ENCODE measurements at places on chromosomes 16 and 17.

- DNase-seq: no peak
These were observed 12.8 kb downstream of the SLC7A6OS start for GRCh38 chr16:68297908-68298307.

DNA sequence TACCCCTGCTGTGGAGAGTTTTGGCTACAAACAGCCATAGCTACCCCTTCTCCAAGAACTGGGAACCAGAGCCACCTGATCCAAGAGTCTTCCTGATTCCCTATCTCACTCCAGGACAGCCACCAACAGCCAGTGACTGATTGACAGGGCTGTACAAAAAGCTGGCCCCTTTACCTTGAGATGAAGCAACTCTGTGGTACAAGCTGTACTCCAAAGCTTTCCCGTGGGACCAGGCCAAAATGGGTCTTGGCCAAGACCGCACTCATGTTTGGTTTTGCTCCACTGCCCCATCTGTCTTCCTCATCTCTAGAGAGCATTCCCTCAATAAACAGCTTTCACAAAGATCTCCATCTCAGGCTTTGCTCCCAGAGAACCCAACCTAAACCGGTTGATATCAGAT is 43.6 kb downstream of the RNF157 start:
- no peak for DNase-seq

- no peak for DNase-seq
These were observed 84.1 kb downstream of the RAB11FIP4 start for GRCh38 chr17:31475378-31476162.

GRCh38 chr17:50550661-50551432 is 3.9 kb downstream of the SPATA20 start:
- no peak for DNase-seq

DNA sequence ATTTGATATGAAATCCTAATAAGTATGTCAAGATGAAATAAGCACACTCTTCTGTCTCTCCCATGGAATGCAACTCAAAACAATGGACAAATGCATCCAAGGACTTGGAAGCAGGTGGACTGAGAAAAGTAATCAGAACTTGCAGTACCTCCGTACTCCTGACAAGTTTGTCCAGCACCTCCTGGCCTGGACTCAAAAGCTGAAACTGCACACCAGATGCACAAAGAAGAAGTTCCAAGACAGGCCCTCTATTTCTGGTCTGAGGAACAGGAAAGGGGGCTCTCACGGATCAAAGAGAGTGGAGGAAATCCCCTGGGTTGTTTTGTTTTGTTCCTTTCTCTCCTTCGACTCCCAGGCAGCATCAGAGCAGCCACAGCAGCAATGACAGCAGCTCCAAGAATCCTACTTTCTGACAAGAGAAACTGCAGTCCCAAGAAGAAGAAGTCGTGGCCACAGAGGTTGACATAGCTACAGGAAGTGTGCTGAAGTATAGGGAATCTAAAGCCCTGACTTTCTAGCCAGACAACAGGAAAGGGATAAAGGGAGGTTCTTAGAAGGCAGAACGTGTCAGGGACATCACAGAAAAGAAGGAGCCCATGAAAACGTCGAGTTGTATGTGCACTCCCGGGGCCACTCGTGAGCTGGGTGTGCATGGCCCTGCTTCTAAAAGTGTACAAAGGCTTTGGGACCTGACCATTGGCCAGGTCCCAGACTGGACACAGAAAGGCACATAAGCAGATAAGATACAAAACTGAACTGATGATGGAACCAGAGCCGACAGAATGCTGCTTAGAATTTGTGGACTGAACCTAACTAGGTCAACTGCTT is 29.3 kb downstream of the AKAP10 start:
- DNase-seq: no peak

- DNase-seq: peak; percentile 76
These were observed 2.3 kb downstream of the LIMD2 start for GRCh38 chr17:63697341-63698286.

DNA sequence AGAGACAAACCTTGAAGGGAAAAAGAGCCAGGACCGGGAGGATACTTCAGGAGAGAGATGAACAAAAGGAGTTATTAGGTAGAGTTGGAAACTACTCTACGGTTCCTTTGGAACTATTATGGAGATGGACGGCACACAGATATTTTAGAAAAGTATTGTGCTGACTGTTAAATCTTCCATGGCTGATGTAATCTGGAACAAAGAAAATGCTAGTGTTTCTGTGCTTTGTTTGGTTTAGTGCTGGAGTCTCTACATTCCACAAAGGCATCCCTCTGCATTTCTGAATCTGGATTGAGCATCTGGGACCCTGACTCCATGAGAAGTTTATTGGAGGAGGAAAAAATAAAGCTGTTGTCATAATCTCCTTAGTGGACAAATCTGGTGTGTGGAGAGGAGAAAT is 57.2 kb downstream of the RPGRIP1L start:
- DNase-seq: no peak

DNA sequence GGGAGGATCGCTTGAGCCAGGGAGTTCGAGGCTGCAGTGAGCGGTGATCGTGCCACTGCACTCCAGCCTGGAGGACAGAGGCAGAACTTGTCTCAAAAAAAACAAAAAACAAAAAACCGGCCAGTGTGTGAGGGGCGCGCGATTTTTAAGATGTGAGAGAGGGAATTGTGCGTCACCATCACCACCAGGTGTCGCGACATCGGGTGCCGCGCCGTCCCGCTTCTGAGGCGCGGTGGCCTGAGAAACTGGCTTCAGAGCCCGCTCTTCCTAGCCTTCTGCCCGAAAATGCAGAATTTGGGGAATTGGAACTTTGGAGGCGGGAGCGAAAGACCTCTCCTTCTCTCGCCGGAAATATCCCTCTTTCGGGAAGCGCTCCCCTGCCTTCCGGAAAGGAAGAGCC is 524.8 kb downstream of the KCNJ18 start:
- no peak for DNase-seq

DNA sequence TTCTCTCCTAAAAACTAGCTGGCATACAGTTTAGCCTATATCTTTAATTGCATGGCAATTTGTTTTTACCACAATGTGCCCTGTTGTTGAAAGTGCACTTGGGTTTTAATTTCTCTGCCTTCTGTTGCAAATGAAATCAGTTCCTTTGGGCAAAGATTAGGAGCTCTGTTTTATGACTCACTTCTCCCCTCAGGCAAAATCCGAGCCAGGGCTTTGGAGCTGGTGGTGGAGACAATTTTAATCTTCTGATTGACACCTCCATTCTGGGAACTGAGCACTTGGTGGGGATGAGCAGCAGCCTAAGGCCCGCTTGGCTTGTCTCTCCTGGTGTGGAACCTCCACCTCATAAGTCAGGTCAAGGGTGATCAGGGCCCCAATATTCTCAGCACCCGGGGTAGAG is 13.3 kb upstream of the MYH8 start:
- DNase-seq: no peak

DNA sequence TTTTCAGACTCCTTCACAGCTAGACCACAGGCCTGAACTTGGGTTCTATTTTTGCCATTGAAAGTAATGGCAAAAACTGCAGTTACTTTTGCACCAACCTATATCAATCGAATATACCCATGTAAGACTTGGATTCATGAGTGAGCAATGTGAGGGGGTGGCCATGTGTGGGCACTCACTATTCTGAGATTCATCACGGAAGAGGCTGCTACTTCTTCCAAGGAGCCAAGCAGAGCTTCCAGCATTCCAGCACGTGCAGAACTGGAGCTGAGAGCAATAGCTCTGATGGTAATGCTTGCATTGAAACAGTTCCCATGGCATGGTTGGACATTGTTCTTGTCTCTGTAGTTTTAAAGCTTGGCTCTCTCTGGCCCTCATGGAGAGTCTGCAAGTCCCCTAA is 327.6 kb downstream of the CA10 start:
- no peak for DNase-seq

- no peak for DNase-seq
These were observed 8.1 kb downstream of the METTL16 start for GRCh38 chr17:2503627-2504026.

DNA sequence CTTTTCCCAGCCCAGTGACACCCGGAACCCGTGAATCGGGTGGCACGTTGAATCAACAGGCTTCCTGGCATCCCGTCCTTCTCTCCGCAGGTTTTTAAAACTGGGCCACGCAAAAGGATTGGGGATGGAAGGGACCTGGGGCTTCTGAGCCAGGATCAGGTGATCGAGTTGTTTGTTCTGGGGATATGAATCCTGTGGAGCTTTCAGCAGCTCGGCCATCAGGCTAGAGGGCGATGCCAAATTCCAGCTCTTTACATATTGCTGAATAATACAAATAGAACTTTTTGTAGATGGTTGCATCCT is 473 bp downstream of the SUPT6H start:
- DNase-seq: no peak

DNA sequence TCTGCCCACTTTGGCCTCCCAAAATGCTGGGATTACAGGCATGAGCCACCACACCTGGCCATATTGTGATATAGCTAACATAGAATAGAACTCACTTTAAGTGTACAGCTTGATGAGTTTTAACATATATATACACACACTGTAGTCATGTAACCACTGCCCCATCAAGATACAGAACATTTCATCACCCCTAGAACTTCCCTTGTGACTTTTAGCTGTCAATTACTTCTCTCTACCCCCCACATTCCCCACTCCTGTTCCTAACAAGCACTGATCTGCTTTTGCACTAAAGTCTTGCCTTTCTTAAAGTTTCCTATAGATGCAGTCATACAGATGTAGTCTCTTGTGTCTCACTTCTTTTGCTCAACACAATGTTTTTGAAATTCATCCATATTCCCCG is 93.1 kb downstream of the PITPNC1 start:
- no peak for DNase-seq

GRCh38 chr17:41507315-41507880 is 2.0 kb upstream of the KRT13 start:
- DNase-seq: no peak

GRCh38 chr17:37147301-37147812 is 198.6 kb downstream of the AATF start:
- peak; percentile 53 for DNase-seq

GRCh38 chr17:38334480-38335364 is 9.0 kb downstream of the GPR179 start:
- DNase-seq: no peak

DNA sequence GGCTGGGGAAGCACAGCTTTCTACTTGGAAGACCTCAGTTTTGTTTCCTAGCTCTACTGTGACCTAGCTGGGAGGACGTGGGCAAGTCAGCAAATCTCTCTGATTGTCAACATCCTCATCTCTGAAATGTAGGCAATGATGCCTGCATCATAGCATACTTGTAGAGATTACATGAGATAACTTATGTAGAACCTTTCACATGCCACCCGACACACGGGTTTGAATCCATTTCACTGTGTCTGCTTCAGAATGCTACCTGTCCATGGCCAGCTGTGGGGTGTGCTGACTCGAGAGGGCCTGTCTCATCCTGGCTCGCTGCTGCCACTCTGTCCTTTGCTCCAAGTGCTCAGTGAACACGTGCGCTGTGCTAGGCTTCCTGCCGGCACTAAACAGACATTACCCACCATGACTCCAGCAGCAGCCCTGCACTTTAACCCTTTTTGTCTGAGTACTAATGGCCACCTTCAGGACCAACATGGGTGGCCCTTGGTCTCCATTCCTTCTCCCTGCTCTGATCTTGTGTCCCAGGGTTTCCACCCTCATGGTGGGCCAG is 7.4 kb downstream of the ADAP2 start:
- DNase-seq: no peak

GRCh38 chr17:19386974-19387920 is at the start of gene MFAP4:
Gene MFAP4, minus strand, starts transcription at chr17:19387190. Its CDS starts 35 bp downstream, at chr17:19387155.
- DNase-seq: no peak

- DNase-seq: peak; percentile 60
These were observed 27.6 kb upstream of the PITPNA start for GRCh38 chr17:1590029-1590746.

- DNase-seq: no peak
These were observed 86.4 kb downstream of the FOXL1 start for GRCh38 chr16:86664522-86665318.

DNA sequence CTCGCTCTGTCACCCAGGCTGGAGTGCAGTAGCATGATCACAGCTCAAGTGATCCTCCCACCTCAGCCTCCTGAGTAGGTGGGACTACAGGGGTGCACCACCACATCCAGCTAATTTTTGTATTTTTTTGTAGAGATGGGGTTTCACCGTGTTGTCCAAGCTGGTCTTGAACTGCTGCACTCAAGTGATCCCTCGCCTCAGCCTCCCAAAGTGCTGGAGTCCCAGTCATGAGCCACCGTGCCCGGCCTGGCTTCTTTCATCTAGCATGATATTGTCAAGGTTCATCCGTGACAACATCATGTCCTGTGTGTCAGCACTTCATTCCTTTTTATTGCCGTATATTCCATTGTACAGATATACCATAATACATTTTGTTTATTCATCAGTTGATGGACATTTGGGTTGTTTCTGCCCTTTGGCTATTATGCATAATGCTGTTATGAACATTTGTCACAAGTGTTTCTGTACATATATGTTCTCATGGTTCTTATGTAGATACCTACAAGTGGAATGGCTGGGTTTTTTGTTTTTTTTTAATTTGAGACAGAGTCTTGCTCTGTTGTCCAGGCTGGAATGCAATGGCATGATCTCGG is 3.4 kb upstream of the GHDC start:
- DNase-seq: no peak

GRCh38 chr17:81518785-81519283 is 6.2 kb upstream of the ACTG1 start:
- peak; percentile 64 for DNase-seq

- no peak for DNase-seq
These were observed 229.0 kb upstream of the NLRP1 start for GRCh38 chr17:5813357-5813756.

GRCh38 chr16:17836868-17837602 is 366.3 kb upstream of the XYLT1 start:
- DNase-seq: no peak

- no peak for DNase-seq
These were observed 26.4 kb downstream of the SMYD4 start for GRCh38 chr17:1803280-1803679.

DNA sequence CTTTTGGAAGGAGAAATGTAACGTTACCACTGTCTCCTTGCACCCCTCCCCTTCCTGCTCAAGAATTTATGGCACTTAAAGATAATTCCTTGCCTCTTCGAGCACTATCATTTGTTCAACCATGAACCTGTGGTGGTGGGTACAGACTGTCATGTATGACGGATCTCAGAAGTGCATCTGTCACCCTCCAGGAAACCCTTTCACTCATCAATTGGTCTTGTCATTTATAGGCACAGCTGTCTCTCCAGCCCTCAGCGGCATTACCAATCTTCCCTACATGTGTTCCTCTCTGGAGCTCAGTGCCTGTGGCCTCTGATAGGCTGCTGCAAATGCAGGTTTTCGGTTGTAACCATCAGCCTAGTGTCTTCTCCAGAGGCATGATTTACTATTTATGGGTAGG is 15.0 kb downstream of the CNTNAP4 start:
- no peak for DNase-seq
